Stimulated activated CD8-positive, alpha-beta memory T cell treated with anti-CD3 and anti-CD28 coated beads, Interleukin-2, amount 100 ng/mL, for 1 hour (primary cell): ENCODE measurements at places on chromosomes 16 and 17.

DNA sequence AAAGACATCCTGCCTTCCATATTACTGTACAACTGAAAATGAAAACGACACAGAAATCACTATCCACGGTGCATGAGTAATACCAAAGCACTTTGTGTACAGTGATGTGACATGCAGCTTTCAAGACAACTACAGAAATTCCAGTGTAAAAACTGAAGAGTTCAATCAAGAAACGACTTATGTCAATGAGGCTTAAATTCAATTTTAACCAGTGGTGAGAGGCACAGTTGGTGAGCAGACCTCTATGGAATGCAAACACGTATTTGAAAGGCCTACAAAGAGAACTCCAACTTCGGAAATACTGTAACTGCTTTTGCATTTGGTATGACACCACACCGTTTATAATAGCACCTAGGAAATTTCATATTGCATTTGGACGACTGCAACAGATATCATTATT lies 87.6 kb downstream of the USP31 start:
- DNase-seq, result no peak

DNA sequence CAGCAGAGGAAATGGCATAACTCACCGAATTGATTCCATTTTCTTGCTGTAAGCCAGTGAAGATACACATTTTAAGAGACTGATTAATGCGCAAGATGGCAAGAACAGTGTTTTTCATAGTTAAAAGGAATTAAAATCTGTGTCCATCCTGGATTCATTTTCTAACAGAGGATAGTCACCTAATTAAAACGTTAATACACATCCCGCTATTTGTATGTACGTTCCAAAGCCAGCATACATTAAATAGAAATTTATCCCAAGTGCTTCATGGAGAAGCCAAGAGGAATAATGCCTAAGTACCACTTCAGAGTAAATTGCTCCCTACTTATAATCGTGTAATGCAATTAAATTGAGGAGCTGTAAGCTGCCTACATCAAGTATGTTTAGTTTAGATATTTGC lies 49.9 kb downstream of the RBFOX1 start:
- no peak for DNase-seq

- DNase-seq, result no peak
Observed at GRCh38 chr17:44272321-44272951, 4.5 kb upstream of the SLC4A1 start.

- no peak for DNase-seq
Observed at GRCh38 chr16:72897707-72898106, 150.2 kb downstream of the ZFHX3 start.

GRCh38 chr16:62596125-62596524 lies 559.9 kb upstream of the CDH8 start:
- DNase-seq, result no peak

GRCh38 chr16:79372503-79373184 lies 227.9 kb downstream of the MAF start:
- no peak for DNase-seq
